ENCODE measurements at places on chromosomes 16 and 17. TPM values are rescaled to one million over a fixed set of nuclear protein-coding genes. Genes with fewer than 3 reads are reported as not detected.

GRCh38 chr17:60554377-60554788 is 28.3 kb upstream of the APPBP2 start:
- no peak for DNase-seq

GRCh38 chr17:5226940-5227878 is 7.5 kb downstream of the SCIMP start:
- no peak for DNase-seq

GRCh38 chr16:30876867-30877266 is 17.0 kb downstream of the BCL7C start:
- DNase-seq = no peak

- no peak for DNase-seq
These were observed 92.0 kb downstream of the RBFOX3 start for GRCh38 chr17:79518585-79519523.

DNA sequence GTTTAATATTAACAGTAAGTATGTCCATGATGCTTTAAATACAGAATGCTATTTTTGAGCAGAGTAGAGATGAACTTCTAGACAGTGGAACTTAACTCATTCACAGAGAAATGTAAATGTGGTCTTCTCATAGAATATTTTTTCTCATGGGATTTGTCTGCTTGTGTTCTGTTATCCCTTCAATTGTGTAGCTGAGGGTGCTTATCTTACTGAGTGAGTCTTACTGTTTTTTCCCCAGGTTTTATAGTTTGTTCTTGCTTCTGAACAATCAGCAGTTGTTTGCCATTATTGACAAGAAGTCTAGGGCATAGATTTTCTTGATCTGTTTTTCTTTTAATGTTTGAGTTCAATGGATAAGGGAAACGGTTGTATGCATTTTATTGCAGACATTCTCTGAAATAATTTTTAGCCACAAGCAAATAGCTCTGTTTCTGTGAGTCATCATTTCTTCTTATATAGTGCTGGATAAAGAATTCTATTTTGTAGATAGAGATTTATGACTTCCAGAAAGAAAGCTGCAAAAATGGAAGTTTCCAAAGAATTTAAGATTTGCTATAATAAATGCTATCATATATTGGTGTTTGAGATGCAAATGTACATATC is 60.5 kb downstream of the NF1 start:
- DNase-seq = no peak

DNA sequence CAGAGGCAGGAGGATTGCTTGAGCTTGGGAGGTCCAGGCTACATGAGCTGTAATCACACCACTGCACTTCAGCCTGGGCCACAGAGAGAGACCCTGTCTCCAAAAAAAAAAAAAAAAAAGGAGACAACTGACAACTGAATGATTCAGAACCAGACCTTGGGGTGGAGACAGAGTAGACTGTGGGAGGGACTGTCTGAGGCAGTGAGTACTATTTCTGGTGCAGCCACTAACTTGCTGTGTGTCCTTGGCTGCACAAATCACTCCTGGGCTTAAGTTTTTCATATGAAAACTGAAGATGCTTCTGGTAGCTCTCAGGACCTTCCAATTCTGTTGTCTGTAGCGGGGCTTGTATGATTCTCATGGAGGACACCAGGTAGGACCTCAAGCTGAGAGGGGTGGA is 5.8 kb downstream of the ASB16 start:
- DNase-seq = no peak

DNA sequence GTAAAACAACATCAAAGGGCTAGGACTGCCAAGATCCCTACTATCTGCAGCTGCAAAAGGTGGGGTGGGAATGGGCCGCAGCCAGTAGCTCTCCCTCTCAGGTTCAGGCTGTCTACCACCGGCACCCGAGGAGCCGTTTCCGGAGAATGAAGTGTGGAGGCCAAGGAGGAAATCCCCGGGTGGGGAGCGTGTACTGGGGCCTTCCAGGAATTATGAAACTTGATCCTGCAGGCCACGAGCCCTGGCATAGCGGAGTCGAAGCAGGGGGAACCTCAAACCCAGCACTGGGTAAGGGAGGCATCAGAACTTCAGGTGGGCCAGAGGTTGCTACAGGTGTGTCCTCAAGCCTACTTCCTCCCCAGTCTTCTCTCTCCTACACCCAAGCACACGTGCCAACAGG is 5.1 kb downstream of the INPP5K start:
- peak; percentile 71 for DNase-seq

DNA sequence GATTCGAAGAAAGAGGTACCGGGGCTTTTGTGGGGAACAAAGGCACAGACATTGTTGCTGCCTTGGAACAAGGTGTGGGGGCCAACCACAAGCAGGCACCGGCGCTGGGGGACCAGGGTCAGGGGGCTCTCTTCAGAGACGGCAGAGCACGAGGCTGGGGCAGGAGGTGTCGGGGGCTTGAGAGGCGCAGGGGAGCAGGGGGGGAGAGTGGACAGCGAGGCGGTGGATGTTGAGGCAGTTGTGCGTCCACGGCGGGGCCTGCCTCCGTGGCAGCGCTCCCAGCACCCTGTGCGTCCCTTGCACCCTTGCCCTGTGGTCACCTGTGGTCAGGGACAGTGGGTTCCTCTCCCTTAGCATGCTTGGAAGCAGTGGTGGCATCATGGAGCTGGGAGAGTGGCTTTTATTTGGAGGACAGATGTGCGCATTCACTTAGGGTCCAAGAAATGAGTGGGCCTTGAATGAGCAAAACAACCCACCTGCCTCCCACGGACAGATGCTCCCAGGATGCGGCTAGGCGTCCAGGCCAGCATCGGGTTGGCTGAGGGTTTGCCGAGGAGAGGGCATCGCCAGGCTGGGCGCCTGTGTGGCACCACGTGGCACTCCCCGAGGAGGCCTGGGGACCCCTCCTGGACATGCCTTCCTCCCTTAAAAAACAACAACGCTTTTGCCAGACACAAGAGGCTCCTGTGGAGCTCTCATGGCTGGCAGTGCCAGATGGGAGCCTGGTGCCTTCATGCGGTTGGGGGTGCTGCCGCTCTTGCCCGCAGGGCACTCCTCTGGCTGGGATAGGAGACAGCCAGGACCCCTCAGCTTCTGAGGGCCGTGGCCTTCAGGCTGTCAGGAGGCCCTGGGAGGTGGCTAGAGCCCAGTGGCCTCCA is 113.0 kb downstream of the BANP start:
- no peak for DNase-seq

GRCh38 chr17:76578376-76578775 is 7.3 kb downstream of the ST6GALNAC2 start:
- no peak for DNase-seq

DNA sequence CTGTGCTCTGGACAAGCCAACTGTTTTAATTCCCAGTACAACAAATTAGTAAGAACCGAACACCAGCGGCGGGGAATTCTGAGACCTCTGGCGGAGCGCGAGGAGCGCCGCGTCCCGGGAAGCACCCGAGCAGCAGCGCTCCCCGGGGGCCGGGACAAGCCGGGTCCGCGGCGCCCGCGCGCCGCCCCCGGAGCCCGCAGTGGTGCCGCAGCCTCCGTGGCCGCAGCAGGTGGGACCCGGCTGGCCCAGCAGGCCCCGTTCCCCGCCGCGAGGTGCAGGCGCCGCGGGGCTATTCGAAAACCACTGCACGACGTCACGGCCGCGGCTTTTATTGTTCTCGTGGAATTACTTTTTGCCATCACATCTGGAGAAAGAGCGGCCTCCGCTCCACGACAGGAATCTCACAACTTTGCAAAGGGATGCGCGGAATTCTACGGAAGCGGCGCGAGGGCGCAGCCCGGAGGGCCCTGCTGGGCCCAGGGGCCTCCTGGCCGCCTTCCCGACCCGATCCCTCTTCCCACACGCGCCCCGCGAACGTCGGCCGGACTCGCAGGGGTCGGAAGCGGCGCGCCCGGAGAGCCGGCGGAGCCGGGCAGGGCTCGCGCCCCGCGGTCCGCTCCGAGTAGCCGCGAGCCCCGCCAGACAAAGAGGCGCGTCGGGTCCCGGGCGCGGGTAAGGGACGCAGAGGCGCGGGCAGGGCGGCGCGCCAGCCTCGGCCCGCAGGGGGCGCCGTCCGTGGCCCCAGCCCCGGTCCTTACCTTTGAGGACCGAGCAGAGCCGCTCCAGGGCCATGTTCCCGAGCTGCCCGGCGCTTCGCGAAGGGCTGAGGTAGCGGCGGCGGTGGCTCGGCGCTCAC is 696 bp downstream of the NETO2 start:
- peak; percentile 40 for DNase-seq

GRCh38 chr17:37179893-37180292 is 195.9 kb upstream of the C17orf78 start:
- DNase-seq = no peak

- DNase-seq = no peak
These were observed 239.3 kb upstream of the C16orf82 start for GRCh38 chr16:26827386-26827785.

DNA sequence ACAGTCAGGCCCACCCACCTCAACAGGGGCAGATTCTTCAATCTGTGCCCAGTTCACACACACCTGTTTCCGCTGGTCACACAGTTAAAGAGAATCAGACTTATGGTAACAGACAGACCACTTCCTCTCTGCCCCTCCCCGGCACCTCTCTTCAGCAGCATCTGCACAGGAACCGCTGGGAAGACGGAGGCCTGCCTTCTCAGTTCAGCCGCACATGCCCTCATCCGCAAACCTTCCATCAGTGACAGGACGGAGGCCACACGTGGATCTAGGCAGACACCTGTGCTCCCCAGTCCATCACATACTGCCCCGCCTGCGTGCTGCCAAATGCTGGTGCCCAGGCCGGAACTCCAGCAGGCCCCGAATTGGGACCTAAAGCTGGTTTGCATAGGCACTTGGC is 10.3 kb downstream of the PHB1 start:
- no peak for DNase-seq

- peak; percentile 94 for DNase-seq
These were observed at the start of gene METRN for GRCh38 chr16:714558-715476. Gene METRN, plus strand, starts transcription at chr16:715118. Its CDS starts 172 bp downstream, at chr16:715290.

DNA sequence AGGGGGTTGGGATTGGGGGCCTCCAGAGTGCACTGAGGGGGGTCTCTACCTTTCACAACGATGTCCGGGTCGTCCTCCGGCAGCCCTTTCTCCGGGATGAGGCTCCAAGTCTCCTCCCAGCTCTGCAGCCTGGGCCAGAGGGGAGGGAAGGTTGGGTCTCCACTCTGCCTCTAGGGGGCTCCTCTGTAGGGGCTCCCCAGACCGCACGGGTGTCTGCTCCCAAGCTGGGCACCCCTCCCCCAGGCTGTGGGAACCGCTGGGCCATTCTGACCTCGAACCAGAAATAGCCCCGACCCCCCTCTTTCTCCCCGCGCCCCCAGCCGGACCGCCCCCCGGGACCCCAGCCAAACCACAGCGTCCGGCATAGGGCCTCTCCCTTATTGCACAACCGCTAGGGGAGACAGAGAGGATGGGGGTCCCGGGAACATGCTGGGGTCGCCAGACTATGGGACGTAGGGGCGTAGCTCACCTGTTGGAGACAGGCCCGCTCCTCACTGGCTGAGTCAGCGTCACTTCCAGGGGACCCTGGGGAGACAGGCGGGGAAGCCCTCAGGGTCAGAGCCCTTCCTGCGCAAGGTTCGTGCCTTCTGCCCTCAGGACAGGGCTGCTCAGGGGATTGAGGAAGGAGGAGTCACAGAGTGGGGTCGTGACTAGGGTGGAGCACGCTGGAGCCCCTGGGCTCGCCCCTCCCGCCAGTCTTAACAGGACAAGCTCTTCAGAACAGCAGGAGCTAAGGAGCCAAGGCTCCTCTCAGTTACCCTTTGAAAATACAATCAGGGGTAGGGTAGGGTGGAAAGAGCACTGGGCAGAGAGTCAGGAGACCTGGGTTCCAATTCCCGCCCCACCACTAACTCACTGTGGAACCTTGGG is 2.7 kb downstream of the PLEKHH3 start:
- peak; percentile 87 for DNase-seq

- DNase-seq = no peak
These were observed 55.0 kb downstream of the SSH2 start for GRCh38 chr17:29874931-29875596.

DNA sequence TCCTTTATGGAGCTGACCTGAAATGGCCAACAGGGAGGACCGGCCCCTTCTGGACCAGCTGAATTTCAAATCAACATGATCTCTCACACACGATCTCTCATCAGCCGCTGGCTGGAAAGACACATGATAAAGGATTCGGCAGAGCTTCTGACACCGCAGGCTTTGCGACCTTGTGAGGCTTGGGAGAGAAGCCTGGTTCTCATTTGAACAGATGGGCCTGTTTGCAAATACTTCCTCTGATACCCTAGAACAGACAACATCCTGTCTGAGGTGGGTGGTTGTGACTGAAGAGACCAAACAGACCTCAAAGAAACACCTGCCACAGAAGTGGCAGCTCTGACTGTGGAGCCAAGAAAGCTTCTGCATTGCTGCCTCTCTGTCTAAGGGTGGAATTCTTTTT is 77.9 kb upstream of the SDK2 start:
- DNase-seq = no peak

DNA sequence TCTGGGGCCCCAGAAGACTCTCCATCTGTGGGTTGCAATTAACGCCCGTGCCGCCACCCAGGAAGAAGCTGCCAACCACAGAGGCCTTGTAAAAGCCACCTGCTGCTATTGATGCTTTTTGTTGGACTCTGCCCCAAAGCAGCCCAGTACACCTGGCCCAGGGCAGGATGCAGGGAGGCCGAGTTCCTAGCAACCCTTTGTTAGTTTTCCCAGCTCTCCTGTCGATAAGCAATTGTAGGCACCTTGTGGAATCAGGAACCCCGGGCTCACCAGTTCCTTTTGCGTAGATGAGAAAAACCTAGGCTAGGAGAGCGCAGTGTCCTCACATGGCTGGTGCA is 103.3 kb downstream of the ABCC6 start:
- DNase-seq = no peak

- DNase-seq = no peak
These were observed 17.5 kb downstream of the STAT5A start for GRCh38 chr17:42305543-42306384.

GRCh38 chr17:50153650-50154575 is 3.4 kb upstream of the PPP1R9B start:
- peak; percentile 68 for DNase-seq

GRCh38 chr17:68710035-68710780 is 109.0 kb upstream of the FAM20A start:
- DNase-seq = no peak

DNA sequence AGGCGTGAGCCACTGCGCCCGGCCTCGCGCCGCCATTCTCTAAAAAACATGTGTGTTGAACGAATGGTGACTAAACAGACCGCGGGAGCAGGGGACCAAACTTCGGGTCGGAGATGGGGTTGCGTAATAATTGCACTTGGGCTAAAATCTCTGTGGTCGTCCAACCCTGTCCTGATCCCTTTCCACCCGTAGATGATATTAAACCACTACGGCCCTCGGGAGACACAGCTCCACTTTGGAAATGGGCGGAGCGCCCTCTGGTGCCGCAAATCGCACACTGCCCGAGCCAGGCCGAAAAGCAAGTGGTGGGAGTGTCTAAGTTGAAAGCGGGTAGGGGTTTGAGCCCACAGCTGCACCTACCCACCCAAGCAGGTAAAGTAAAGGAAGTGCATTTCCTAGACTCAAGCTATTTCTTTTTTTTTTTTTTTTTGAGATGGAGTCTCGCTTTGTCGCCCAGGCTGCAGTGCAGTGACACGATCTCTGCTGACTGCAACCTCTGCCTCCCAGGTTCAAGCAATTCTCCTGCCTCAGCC is 17.0 kb downstream of the CAVIN1 start:
- DNase-seq = peak; percentile 90

The SLC5A2 gene
- polyA plus RNA-seq = 0.08 TPM

The CES3 gene
- 0.08 TPM for polyA plus RNA-seq

The IL21R gene
- polyA plus RNA-seq = 0.10 TPM

The ARL2BP gene
- polyA plus RNA-seq = 40.3 TPM

The GRAP gene
- polyA plus RNA-seq = 2.1 TPM

The SCARF1 gene
- 9.0 TPM for polyA plus RNA-seq

The GCGR gene
- not detected for polyA plus RNA-seq

The CCL7 gene
- not detected for polyA plus RNA-seq

The ASPHD1 gene
- 0.54 TPM for polyA plus RNA-seq

The CBLN1 gene
- 1.9 TPM for polyA plus RNA-seq

The TP53TG3F gene
- not detected for polyA plus RNA-seq

The KRTAP1-1 gene
- polyA plus RNA-seq = not detected

The PDILT gene
- not detected for polyA plus RNA-seq
